ENCODE measurements at places on chromosomes 1 and 21.

- DNase-seq: no peak
Measured at GRCh38 chr1:19109545-19109944, 100.5 kb downstream of the UBR4 start.

GRCh38 chr1:94741510-94741909 is 78.6 kb upstream of the SLC44A3 start:
- no peak for DNase-seq

GRCh38 chr1:48730164-48730910 is 46.4 kb downstream of the BEND5 start:
- no peak for DNase-seq

DNA sequence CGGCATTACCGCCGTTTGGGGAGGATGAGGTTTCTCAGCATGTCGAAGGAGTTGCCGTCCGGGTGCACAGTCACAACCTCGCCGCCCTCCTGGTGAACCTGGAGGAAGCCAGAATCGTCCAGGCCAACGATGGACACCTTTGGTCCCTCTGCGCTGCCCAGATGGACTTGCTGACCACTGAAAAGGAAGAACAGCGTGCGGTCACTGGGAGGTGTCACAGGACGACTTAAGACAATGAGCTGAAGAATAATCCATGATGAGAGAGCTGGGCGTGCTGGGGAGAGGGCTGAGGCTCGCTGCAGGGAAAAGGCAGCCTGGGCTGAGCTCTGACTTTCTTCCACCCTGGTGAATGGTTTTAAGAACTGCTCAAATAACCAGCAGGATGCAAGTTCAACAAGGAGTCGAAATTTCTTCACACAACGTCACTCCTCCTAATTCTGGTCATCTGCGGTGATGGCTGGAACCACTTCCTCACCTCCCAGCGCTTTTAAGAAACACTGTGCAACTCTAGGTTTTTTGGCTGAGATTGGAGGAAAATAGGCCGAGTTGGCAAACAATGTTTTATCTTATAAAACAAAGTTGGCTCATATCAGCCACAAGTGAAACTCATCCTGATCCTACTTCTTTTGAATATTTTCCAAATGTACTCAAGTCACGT is 55.5 kb downstream of the SIM2 start:
- no peak for DNase-seq

- DNase-seq: no peak
Measured at GRCh38 chr1:200479816-200480215, 70.0 kb upstream of the ZNF281 start.

GRCh38 chr1:209675565-209676154 is 448 bp downstream of the G0S2 start:
- DNase-seq: peak; percentile 81

GRCh38 chr1:22139817-22140216 is 3.1 kb downstream of the WNT4 start:
- no peak for DNase-seq

DNA sequence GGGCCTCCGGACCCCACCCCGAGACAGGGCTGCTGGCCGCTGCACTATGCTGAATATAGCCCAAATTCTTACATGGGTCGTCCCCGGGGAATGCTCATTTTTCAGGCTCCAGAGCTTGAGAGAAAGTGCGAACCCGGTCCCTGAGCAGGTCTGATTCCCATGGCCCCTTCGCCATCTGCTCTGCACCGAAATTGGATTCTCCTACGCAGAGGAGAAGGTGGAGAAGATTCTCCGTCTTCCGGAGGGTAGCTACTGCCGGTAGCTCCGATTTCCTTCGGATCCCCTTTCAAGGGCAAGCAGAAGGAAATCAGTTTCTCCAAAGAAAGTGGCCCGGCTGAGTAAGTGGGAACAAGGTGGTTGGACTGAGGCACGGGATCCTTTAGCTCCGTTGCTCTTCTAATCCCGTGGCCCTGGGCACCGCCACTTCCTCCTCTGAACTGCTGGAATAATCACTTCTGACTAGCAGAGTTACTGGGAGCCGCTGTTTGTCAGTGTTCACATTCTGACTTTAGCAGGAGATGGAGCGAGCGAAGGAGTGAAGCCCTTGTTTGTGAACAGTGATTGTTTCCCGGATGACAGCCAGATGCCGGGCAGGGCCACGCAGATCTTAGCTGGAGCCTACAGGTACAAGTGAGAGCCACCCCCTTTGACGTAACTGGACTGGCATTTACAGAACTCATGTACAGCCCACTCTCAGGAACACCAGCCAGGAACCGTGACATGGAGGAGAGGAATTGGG is 1.1 kb upstream of the ZNF496 start:
- peak; percentile 68 for DNase-seq

Measured in islet precursor cell (in vitro differentiated cells).